ENCODE measurements at places on chromosomes 4 and X. TPM values are rescaled to one million over a fixed set of nuclear protein-coding genes. Genes with fewer than 3 reads are reported as not detected.

The MAGEE2 gene
- total RNA-seq = not detected

GRCh38 chr4:173371292-173372192, 788 bp downstream of the SAP30 start:
- peak; percentile 71 for DNase-seq

The ETDB gene
- total RNA-seq = not detected

DNA sequence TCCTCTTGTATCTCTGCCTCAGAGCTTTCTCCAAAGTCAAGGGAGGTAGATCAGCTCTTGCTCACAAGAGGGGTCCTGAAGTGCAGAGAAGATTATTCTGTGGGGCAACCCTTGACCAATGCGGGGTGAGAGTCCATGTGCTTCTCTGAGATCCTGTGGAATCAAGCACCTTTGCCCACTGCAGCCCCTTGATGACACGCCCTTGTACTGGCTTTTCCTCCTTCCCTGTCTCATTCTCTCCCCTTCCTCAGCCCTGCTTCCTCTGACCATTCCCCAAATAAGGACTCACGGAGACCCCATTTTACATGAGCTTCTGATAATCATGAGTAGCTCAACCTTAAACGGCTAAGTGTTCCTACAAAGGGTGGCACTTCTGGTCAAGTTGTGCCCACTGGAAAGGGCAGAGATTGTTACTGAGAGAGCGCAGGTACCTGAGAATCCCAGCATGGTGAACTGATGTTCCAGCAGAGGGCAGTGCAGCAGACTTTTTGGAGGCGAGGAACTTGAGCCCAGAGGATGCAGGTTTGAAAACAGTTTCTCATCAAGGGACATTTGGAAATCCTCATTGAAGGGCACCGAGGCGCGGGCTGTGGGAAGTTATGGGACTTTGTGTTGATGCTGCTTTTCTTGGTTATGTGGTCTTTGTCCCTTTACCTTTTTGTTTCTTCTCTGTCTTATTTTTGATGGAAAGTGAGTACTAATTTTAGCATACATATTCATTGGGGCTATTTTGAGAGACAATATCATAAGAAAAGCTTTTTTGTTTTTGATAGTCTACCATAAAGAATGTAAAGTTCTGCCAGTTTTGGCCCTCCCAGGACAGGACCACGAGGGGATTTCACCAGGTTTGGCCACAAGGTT, 201.3 kb downstream of the RBM46 start:
- DNase-seq = peak; percentile 19

The RHOXF2 gene
- 0.32 TPM for total RNA-seq

DNA sequence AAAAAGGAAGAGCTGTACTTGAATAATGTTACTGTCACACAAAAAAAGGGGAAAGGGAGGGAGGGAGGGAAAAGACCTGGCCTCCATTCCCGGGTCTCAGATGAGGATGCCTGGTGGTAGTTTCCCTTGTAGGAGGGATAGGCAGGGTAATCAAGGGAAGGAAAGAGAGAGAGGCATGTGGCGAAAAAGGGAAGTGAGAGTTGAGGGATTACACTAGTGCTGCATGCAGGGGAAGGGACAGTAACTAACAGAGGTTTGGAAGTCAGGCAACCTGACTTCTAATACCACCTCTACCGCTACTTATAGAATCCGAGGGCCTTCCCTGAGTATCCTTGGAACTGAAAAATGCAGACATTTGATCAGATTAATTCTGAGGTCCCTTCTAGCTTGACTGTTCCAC, 821.7 kb upstream of the FTHL17 start:
- DNase-seq = no peak
